ENCODE measurements at places on chromosomes 5 and 9. TPM values are rescaled to one million over a fixed set of nuclear protein-coding genes. Genes with fewer than 3 reads are reported as not detected.

The KCNMB1 gene
- polyA plus RNA-seq: 6.5 TPM

GRCh38 chr5:28729067-28729466, 1690.7 kb upstream of the CDH9 start:
- H3K36me3 ChIP-seq: no peaks in the 10 kb centered on the region
- H3K4me3 ChIP-seq: no peak overlapping the region
- H3K4me1 ChIP-seq: no peaks in the 10 kb centered on the region
- H3K27me3 ChIP-seq: no peaks in the 10 kb centered on the region

DNA sequence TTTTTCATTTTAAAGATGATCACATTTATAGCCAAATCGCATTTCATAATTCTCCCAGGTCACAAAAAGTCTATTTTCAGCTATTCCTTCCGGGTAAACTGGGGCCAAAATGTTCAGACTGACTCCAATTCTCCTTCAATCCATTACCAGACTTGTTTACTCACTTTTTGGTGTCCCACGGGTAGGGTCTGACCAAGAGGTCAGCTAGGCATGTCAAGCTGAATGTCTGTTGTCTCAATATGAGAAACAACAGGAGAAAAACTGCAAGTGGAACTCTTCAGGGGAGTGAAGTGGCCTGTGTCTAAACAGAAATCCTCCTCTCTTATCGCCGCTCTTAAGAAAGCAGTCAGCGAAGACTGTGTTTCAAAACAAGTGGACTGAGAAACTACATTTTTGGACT, 171.3 kb downstream of the APBA1 start:
- no peaks in the 10 kb centered on the region for H3K4me1 ChIP-seq
- H3K36me3 ChIP-seq: no peaks in the 10 kb centered on the region
- no peak for DNase-seq
- no peak overlapping the region for H3K4me3 ChIP-seq
- H3K27me3 ChIP-seq: no peaks in the 10 kb centered on the region

- no peak for DNase-seq
- H3K4me3 ChIP-seq: no peak overlapping the region
- H3K36me3 ChIP-seq: no peaks in the 10 kb centered on the region
Observed at GRCh38 chr9:35923927-35924763, 14.9 kb downstream of the SPAAR start.

GRCh38 chr9:116087751-116088194, 65.8 kb upstream of the PAPPA start:
- H3K27me3 ChIP-seq: no peaks in the 10 kb centered on the region
- H3K27ac ChIP-seq: no peak overlapping the region
- H3K4me1 ChIP-seq: no peaks in the 10 kb centered on the region
- DNase-seq: no peak
- no peak overlapping the region for H3K4me3 ChIP-seq

All from large intestine (tissue), 12 donors.